Stimulated activated CD8-positive, alpha-beta memory T cell treated with anti-CD3 and anti-CD28 coated beads, Interleukin-15, amount 100 ng/mL, for 48 hours (primary cell): ENCODE measurements at places on chromosomes 16 and 17.

DNA sequence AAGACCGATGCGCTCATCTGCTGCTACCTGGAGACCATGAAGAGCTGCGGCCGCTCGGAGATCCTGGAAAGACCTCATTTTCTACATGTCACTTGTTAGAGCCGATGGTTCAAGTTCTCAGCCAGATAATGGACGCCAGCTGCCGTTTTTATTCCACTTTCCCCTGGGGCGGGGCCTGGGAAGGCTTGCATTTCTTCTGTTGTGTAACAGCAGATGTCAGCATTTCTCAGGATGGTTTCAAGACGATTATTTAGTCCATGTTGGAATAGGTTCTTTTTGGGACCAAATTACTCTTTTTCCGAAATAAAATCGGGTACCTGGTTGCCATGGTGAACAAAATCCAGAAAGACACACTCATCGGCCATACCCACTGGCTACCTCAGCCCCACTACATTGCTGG, 1418.3 kb downstream of the CDH11 start:
- no peak for DNase-seq

- DNase-seq = no peak
Measured at GRCh38 chr17:17774009-17774881, 62.5 kb downstream of the SREBF1 start.

DNA sequence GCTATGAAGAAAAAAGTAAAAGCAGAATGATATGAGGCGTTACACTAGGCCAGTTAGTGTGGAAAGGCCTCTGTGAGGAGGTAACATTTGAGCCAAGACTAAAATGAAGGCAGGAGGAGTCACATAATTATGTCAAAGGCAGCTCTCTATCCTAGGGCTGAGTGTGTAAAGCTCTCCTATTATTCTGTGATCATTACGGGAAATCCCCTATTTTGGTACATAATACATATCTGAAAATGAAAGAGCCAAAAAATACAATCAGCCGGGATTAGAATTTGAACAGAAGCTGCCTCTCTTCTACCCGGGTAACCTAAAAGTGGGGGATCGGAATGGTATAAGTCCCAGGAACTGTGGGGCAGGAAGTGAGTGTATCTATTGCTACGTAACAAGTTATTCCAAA, 27.1 kb downstream of the HEATR3 start:
- DNase-seq = no peak

GRCh38 chr17:62014526-62014925, 50.6 kb downstream of the MED13 start:
- DNase-seq = no peak

DNA sequence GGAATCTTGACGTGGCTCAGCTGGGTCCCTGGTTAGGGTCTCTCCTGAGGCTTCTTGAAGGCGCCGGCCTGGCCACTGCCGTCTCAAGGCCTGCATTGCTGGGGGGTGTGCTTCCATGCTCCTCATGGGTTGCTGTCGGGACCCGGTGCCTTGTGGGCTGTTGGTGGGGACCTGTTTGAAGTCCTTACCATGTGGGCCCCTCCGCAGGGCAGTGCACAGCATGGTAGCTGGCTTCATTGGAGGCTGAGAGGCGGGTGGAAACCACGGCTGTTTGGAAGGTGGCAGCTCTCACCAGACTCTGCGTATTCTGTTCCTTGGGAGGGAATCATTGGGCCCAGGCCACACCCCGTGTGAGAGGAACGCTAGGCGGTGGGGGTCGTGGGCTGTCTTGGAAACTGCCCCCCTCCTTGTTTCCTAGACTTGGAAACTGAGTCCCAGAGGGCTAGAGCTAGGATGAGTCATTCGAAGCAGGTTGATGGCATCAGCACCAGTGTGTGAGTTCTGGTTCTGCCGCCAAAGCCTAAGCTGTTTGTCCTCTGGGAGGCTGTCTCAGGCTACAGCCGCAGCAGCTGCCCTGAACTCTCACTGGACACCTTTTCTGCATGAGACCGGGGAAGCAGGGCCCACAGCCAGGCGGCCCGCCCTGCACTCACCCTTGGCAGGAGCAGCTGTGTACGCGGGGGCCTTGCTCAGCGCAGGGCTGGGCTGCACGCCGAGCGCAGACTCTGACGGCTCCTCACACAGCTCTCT, 35.2 kb downstream of the ZNF750 start:
- DNase-seq = no peak

- DNase-seq = peak; percentile 75
Measured at GRCh38 chr16:11224096-11224893, 31.7 kb downstream of the SOCS1 start.

DNA sequence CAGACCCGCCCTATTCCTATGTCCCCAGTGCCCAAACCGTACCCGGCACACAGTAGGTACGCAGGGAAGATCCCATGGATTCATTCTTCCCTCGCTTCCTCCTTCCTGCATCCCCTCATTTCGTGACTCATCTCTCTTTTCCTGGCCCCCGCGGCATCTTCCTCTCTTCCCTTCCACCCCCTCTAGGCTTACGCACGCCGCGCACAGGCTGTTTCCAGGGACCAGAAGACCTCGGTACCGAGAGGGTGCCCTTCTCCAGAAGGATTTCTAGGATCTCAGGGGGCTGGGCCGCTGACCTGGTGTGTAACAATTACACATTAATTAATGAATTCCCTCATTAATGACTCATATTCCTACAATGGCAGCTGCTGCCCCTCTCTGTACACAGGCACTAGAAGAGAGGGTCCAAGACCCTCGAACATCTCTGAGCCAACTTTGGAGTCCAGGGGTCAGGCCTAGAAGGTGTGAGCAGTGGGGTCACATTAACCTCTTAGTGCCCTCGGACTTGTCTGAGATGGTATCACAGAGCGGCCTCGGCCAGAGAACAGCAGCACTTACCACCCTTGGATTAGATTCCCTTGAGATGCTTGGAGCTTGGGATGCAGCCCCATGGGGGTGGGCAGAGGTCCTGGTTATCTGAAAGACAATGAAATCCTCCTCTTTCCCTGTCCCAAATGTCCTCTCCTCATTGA, 16.8 kb upstream of the PLLP start:
- no peak for DNase-seq

- DNase-seq = no peak
Measured at GRCh38 chr17:63426041-63426916, 19.8 kb downstream of the CYB561 start.

GRCh38 chr16:831571-832413, 31.3 kb upstream of the GNG13 start:
- DNase-seq = no peak

- DNase-seq = no peak
Measured at GRCh38 chr17:64418506-64419339, 28.1 kb upstream of the PECAM1 start.

DNA sequence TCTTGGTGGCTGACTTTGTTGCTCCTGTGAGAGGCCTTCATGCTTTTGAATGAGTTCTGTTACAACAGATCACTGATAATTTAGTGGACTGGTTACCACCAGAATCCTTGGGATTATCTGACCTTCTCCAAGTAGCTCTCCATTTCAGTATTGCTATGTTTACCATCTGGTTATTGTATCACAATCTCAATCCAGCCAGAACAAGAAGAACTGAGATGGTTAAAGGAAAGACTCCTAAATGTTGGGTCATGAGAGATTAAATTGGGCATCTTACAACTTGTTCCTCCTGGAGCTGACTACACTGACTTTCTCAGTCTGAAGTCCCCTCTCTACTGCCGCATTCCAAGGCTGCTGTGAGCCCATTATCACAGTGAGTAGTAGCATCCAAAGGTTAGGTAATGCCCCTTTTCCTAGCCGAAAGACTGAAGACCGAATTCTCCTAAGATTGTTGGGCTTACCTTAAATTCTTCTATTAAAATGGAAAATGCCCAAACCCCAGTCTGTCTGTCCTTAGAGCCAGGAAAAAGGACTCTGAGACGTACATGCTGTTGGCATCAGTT, 181.7 kb upstream of the TBX2 start:
- no peak for DNase-seq

GRCh38 chr17:41818024-41818423, 5.2 kb downstream of the FKBP10 start:
- no peak for DNase-seq

GRCh38 chr17:66531851-66532295, 229.5 kb downstream of the PRKCA start:
- no peak for DNase-seq
